ENCODE measurements at places on chromosomes 3 and 15.

DNA sequence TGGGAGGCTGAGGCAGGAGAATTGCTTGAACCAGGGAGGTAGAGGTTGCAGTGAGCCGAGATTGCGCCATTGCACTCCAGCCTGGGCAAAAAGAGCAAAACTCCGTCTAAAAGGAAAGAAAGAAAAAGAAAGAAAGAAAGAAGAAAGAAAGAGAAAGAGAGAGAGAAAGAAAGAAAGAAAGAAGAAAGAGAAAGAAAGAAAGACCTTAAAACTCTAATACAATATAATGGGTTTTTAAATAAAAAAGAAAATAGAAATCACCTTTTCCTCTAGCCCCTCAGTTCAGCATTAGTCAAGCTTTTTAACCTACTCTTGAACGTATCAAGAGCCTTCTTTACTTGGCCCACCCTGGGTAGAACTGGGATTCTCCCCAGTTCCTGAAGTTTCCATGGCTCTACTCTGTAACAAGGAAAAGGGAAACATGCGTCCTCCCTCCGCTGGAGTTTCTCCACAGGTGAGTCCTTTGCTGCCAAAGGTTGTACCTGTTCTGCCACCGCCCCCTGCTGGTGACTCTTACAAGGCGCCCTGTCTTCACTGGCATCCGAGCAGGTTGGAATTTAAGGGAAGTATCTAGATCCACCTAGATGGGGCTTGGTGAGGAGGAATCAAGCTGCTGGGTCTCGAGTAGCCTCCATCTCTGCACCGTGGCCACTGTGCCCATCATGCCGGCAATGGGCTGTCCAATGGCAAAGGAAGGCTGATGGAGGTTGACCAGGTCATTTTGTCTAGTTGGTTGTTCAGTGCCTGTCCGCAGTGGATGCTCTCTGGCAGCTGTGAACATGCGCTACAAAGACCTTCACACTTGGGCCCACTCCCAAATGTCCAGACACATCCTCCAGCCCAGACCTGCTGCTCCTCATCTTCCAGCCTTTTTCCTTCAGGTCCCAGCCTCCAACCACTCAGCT lies 20.6 kb upstream of the EPHB3 start:
- DNase-seq: peak; percentile 44

DNA sequence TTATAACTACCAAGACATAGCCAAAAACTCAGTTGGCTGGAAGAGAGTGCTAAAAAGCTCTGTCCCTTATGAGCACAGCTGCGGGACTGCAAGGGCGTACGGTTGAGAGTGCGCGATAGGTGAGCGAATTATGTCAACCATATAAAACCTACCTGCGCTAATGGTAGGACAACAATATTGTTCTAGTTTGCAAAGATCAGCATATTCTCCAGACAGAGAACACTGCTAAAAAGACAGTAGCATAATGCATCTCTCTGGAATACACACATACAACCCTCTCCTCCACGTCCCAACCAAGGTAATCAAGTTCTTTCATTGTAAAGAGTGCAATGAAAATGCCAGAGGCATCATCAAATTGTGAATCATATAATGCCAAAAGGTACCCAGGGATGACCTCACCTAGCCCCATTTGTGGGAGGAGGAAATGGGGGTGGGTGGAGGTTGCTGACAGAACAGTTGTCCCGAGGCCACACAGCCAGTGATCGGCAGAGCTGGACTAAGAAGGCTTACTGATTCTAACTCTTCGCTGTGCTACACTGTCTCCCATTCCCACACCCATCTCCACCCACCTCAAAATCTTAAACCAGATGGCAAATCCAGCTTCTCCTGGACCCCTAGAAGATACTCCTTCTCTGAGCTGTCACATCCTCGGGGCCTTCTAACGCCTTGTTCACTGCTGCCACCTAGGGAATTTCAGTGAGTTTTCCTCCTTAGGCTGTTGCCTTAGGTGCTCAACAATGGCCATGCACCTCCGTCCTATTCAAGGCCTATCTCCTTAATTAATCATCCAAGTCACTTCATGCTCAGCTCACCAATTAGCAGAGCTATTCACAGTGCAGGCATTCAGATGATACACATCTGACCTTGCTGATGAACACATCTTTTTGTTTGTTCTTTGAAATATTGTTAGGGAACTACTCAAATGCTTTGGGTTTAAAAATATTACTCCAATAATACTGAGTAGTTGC lies 60.7 kb downstream of the RPL22L1 start:
- DNase-seq: no peak

DNA sequence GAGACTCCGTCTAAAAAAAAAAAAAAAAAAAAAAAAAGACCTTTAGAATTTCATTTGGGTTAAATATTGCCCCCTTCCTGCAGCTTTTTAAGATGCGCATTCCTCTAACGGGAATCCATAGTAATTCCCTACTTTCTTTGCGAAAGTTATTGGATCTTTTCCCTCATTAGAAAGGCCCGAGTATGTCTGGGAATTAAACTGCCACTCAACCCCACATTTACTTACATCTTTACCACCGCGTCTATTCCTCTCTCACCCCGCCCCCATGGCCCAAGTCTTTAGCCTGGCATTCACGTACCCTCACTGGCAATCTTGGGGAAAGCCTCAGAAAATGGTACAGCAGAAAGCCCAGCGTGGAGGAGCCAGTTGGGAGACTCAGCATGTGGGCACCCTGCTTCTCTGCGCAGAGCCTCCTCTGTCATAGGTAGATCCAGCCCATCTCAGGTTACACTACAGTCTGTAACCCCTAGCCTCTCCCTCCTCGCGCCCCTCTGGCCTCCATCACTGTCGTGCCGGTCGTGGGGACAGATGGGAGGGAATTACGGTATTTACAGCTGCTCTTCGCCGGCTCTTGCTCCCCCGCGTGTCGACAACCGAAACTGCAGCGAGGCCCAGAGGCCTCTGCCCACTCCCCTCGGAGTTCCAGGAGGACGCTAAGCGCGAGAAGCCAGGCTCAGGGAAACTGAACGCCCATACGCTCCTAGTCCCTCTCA lies 6.4 kb upstream of the ANKDD1A start:
- peak; percentile 60 for DNase-seq

DNA sequence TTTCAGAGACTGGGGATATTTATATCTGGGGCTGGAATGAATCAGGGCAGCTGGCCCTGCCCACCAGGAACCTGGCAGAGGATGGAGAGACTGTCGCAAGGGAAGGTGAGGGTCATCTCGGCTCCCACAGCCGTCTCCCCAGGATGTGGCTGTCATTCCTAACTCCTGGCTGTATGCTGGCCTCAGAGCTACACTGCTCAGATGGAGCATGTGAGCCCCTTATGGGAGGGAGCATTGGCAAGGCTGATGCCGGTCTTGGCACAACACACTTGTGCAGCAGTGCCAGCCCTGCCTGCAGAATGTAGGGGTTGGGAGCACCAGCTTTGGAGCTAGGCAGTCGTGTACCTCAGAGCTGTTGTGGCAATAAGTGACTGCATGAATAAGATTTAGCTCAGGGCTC lies 5.2 kb downstream of the RCCD1 start:
- DNase-seq: no peak

DNA sequence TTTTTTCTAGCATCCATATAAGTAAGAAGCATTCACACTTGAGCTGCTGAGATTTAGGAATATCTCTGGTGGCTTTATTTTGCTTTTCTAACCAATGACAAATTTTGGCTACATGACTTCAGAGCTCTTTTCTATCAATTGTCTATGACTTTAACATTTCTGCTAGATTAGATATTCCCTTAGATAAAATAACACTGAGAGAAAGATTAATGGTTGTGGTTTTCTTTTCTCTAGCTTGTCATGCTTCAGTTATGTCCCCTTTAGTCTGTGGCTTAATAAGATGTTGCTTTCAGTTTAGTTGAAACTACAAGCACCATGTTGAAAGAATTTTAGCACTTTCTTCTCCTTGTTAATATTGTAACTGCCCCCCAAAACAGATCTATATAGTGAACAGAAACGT lies 665.6 kb upstream of the CCDC54 start:
- no peak for DNase-seq

DNA sequence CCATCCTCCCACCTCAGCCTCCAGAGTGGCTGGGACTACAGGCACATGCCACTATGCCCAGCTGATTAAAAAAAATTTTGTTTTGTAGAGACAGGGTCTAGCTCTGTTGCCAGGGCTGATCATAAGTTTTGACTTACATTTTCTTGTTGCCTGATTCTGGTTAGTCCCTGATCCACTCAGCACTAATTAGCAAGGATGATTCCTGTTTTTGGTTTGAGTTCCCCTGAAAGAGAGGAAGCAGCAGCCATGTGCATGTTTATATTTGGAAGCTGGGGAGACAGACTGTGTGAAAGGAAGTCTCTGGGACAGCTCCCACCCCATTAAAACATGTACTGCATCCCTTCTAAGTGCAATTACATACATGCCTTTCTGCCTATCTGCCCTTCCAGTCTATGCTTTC lies 3.6 kb upstream of the NCK1 start:
- DNase-seq: no peak

GRCh38 chr15:66462627-66463026 lies 34.9 kb downstream of the SNAPC5 start:
- no peak for DNase-seq

- DNase-seq: no peak
Measured at GRCh38 chr3:65200310-65200970, 512.6 kb upstream of the ADAMTS9 start.

DNA sequence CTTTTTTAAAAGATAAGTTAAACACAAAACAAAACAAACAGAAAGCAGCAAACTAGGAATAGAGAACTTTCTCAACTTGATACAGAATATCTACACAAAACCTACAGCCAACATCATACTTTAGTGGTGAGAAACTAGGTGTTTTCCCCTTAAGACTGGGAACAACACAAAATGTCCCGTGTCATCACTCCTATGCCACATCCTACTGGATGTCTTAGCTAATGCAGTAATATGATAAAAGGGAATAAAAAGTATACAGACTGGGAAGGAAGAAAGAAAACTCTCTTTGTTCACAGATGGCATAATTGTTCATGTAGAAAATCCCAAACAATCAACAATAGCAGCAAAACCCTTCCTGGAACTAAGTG lies 45.9 kb downstream of the TMEM45A start:
- DNase-seq: no peak

GRCh38 chr15:92901072-92901761 lies 1.1 kb downstream of the CHD2 start:
- DNase-seq: no peak

DNA sequence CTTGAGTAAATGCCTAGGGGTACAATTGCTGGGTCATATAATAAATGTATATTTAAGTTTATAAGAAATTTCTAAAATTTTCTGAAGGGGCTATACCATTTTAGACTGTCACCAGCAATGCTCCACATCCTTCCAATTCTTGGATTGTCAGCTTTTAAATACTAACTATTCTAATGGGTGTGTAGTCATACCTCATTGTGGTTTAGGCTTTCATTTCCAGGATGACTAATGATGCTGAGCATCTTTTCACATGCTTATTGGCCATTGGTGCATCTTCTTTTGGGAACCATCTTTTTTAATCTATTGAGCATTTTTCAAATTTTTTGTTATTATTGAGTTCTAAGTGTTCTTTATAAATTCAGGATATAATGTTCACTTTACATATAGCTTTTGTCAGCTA lies 52.5 kb upstream of the CORO2B start:
- DNase-seq: no peak

- no peak for DNase-seq
Measured at GRCh38 chr15:68787609-68788263, 33.0 kb downstream of the ANP32A start.

DNA sequence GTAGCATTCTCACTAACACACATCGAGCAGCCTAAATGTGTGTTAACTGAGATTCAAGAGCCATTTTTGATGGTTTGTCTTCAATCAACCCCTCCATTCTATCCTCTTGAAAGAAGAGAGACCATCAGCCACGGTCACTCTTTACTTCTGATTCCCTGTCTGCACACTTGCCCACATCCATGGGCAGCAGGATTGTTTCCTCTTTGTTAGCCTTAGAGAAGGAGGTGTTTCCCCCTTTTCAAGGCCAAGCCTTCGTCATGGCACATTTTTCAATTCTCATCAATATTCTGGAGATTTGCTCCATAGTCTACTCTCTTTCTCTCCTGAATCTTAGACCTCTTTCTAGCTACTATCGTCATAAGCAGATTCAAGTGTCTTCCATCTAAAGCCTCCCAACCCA lies 522.4 kb upstream of the NAALADL2 start:
- DNase-seq: no peak

- no peak for DNase-seq
Measured at GRCh38 chr3:23455775-23456174, 252.6 kb downstream of the UBE2E2 start.

DNA sequence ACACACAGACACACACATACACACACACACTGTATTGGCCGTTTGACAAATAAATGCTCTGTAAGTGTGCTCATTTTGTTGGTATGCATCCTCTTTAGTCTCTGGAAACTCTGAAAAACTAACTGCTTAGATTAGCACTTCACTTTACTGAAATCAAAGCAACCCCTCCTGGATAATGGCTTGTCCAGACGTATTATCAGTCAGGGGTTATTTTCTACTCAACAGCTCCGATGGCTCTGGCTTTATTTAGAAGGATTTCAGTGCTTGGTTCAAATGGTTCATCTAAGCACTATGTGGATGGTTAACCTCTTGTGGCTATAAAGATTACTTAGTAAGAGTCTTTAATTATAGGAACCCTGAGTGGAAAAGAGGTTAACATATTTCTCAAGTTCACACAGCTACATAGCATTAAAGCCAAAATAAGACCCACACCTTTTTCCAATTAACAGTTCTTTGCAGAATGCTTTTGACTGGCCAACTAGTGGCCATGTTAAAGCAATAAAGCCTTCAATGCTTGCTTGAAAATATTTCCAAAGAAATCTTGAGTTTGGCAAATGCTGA lies 516.1 kb upstream of the NAALADL2 start:
- no peak for DNase-seq

DNA sequence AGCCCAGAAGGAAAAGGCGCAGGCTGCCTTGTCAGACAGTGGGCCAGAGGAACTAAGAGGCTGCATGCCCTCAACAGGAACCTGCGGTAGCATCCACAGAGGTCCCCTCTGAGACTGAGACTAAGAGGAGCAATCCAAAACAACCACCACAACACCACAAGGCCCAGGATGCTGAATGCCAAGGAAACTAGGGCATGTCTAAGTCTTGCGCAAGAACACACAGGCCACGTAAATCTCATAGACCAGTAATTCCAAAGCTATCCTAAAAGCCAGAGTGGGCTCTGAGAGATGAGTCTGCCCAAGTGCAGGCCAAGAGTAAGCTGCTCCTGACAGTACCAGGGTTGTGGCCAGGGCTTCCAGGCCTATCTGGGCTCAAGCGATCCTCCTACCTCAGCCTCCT lies 12.9 kb downstream of the MON1A start:
- DNase-seq: no peak

DNA sequence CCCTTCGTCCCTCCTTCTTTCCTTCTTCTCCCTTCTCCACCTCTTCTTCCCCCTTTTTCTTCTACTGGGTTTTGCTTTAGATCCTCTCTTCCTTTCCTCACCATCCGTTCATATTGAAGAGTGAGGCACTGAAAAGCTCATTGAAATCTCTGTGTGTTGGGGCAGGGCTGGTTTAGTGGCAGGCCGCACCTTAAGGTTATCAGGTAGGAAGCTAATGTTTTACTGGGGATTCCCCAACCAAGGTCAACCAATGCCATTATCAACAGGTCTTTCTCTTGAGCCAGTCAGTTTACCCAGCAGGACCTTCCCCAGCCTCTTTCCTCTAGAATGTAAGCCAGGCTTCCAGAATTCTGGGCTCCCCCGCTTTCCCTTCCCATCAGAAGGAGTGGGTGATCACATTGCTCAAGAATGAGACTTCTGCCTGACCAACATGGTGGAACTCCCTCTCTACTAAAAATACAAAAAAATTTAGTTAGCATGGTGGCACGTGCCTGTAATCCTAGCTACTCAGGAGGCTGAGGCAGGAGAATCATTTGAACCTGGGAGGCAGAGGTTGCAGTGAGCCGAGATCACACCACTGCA lies 11.5 kb upstream of the VPS8 start:
- no peak for DNase-seq

- no peak for DNase-seq
Measured at GRCh38 chr15:79084308-79084968, 6.1 kb downstream of the RASGRF1 start.
